ENCODE measurements at places on chromosomes 1 and 21.

DNA sequence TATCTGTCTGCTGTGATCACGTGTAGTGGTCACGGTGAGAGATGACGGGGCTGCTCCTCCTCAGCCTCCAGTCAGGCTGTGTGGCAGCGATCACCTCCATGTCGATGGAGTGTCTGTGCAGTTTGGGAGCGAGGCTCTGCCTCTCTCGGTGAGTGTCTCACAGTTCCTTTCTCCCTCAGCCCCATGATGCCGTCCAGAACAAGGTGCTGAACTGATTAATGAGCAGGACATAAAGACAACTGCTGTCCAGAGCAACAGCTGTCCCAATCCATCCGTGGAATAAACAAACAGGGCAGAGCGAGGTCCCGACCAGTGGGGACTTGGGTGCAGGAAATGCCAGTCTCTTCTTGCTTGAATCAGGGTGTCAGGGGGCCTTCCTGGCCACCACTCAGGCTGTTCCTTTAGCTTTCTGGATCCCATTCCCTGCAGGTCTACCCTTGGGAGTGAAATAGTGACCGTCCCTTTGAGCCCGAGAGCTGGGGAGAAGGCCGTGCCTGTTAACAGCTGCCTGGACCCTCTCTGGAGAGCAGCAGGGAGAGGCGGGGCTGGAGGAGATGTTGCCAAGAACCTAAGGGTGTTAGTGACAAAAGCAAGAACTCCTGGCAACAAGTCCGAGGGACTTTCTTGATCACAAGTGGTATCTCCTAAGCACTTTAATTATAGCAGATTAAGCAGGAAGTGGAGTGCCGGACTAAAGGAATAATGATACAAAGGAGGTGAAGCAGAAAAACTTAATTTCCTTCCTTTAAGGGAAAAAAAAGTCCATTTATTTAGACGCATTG lies 443.9 kb downstream of the KIF26B start:
- no peak for DNase-seq

- DNase-seq, result no peak
Observed at GRCh38 chr1:170376801-170377385, 155.1 kb upstream of the GORAB start.

DNA sequence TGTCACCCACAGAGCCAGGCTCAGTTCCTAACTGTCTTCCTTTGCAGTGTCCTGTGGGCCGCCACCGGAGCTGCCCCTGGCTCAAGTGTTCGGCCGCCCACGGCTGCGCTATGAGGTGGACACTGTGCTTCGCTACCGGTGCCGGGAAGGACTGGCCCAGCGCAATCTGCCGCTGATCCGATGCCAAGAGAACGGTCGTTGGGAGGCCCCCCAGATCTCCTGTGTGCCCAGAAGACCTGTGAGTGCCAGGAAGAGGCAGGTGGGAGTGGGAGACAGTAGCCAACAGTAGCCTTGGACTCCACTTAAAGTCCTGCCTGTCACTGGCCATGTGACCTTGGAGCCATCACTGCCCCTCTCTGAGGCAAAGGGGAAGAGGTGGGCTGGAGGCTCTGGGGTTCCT lies 16.6 kb downstream of the BCAN start:
- DNase-seq, result no peak

DNA sequence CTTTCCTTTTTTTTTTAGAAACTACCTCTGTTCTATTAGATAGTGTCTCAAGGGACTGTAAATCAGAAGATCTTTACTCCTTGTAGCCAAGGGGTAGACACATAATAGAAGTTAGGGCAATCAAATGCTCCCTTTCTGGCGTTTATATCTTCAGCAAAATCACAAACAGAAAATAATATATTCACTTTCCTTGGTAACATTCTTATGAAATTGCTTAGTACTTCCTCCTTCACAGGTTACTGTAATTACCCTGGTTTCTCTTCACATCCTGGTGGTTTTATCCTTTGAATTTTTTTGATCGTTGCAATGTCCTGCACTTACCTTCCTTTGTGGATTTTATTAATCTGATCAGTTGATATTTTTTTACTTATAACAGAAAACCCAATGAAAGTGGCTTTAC lies 1064.9 kb downstream of the NCAM2 start:
- no peak for DNase-seq

GRCh38 chr1:193827516-193827915 lies 641.1 kb upstream of the B3GALT2 start:
- no peak for DNase-seq

GRCh38 chr1:61202854-61203598 lies 120.7 kb downstream of the NFIA start:
- no peak for DNase-seq

DNA sequence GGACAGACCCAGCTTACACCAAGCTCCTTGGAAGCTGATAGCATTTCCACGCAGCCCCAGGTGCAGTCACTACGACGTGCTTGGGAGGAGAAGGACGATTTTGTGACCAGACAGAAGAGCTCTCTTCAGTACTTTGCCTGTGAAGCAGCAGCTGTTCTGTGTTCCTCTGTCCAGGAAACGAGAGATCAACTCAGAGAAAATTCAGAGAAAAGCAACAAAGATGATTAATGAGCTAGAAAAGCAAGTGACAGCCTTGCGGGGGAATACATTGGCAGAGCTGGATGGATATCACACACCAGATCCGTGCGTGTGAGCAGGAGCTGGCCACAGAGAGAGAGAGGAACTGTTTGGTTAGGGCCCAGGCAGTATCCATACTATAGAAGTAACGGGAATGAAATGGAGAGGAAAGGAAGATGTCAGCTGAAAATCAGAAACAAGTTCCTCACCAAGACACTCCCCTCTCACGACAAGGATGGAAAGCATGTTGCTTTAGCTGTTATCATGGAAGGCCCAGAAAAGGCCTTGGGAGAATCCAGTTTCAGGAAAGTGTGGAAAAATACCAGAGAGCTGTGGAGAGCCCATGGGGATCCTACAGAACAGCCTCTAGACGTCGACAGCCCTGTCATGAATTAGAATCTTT lies 106.2 kb downstream of the TOMM20 start:
- DNase-seq, result no peak

GRCh38 chr1:92902406-92902744 lies 58.9 kb downstream of the DIPK1A start:
- DNase-seq, result no peak

- DNase-seq, result no peak
Observed at GRCh38 chr1:80072563-80072962, 1066.0 kb upstream of the ADGRL4 start.

- no peak for DNase-seq
Observed at GRCh38 chr1:111474106-111474505, 322 bp downstream of the C1orf162 start.

DNA sequence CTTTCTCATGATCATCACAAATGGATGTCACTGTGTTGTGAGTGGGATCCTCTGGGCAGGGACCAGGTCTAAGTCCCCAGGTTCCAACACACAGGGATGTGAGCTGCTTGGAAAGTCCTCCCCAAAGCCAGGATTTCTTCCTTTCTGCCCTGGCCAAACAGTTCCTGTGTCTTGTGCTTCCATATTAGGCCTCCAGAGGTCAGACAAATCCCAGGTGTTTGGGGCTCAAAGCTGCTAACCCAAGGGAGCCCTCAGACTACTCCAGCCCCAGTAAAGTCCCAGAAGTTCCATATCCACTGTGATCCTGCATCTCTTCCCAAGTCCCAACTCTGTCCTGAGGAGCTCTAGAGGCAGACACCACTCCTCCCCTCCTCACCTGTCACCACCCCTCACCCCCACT lies 27.7 kb upstream of the MAGOH start:
- no peak for DNase-seq

DNA sequence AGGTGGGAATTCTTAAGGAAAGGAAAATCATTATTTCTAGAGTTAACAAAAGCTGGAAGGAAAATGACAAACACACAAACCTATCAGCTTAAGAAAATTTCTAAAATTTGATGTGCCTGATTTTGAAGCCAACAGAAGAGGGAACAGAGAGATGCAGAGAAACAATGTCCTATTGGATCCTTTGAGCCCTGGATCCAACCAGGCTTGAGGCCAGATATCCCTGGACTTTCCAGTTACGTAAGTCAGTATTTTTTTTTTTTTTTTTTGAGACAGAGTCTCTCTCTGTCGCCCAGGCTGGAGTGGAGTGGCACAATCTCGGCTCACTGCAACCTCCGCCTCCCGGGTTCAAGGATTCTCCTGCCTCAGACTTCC lies 648.9 kb downstream of the KIF26B start:
- no peak for DNase-seq

DNA sequence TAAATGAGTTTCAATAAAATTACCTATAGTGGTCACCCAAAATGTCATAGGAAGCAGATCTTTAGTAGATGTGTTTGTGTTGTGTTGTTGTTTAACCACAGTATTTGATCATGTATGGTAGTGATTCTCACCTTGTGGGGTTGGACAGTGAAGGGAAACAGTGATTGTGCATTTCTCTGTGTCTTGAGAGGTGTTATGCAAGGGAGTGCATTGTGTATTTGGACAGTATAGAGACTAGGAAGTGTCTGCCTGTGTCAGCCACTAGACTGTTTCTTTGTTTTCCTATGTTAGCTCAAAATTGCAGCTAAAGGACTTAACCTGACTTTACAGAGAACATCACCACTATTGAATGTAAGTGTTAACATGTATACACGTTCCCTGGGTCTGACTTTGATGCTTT lies 6.0 kb downstream of the RGS2 start:
- DNase-seq, result no peak

DNA sequence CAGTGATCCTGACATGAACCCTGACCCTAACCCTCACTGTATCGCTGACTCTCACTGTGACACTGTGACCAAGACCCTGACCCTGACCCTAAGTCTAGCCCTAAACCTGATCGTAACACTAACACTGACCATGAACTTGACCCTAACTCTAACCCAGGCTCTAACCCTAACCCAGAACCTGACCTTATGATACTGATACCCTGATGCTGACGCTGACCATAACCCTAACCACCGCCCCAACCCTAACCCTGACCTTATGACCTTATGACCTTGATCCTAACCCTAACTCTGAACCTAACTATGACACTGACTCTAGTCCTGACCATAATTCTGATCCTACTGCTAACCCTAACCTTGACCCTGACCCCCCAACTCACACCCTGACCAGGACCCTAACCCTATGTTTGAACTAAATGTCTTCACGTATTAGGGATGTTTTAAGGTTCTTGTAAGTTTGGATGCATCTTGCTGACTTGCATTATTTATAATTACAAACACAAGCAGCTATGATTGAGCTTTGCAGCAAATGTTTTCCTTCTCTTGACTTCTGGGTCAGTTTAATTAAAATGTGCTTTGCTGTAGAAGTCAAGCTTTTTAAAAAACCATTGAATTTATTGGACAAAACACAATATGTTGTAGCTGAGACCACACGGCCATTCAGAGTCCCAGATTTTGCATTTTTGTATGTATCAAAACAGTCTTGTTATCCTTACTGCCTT lies 23.9 kb upstream of the PRSS38 start:
- DNase-seq, result no peak

DNA sequence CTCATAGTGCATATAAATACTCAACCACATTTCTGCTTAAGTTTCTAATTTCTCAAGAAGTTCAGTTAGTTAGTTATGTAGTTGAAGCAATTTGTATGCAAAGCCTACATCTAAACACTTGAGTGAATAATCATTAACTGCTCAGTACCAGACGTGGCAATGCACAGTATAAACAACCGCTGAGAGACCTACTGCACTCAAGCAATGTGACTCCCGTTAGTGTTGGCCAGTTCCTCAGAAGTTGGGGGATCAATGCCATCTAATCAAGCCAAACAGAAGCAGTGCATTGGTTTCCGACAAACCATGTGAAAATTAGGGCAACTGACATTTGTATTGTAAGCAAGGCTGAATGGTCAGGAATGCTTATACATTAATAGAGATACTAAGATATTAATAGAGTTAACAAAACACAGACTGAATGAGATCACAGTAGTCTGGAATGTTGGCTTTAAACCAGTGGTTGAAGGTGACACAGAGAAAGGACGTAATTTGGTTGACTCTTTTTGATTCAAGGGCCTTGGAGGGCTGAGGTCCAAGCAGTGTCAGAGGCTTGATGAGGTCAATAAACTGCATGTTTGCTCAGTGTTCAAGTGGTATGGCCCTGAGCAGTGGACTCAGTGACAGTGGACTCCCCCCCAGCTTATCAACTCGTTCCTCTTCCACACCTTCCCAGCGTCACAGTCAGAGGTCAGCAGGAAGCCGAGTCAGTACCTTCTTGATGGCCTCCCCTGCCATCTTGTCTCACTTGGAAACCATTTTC lies 255.5 kb downstream of the CTH start:
- no peak for DNase-seq

DNA sequence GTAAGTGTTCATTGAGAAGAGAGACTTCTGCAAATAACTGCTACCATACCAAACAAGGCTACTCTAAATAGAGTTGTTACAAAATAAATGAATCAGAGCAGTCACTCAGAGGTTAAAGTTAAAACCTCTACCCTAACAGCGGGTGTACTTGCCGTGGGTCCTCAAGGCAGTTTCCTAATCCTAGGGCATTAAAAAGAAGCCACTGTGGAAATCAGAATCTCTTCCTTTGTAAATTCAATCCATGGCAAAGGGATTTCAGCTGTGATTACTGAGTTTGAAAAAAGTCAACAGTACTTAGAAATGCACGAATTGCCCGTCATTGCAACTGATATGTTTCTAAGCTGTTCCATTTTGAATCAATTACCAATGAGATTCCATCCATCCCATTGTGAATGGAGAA lies 13.5 kb downstream of the TBX15 start:
- DNase-seq, result no peak

- DNase-seq, result no peak
Observed at GRCh38 chr21:39660191-39660980, 47.6 kb downstream of the B3GALT5 start.

DNA sequence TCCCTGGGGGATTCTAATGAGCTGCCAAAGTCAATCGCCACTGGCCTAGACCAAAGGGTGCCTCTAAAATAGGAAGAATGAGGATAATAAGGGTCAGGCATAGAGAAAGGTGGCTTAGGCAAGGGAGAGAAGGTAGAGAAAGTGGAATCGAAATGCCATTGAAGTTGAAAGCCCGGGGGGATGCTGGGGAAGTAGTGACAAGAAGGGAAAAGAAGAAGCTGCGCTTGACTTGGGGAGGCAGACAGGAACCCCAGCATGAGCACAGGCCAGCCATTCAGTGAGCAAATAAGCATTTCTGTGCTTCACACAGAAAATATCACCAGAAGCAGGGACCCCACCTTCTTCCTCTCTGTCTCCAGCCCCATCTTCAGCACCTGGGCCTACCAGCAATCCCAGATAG lies 1.5 kb downstream of the CD2 start:
- no peak for DNase-seq

DNA sequence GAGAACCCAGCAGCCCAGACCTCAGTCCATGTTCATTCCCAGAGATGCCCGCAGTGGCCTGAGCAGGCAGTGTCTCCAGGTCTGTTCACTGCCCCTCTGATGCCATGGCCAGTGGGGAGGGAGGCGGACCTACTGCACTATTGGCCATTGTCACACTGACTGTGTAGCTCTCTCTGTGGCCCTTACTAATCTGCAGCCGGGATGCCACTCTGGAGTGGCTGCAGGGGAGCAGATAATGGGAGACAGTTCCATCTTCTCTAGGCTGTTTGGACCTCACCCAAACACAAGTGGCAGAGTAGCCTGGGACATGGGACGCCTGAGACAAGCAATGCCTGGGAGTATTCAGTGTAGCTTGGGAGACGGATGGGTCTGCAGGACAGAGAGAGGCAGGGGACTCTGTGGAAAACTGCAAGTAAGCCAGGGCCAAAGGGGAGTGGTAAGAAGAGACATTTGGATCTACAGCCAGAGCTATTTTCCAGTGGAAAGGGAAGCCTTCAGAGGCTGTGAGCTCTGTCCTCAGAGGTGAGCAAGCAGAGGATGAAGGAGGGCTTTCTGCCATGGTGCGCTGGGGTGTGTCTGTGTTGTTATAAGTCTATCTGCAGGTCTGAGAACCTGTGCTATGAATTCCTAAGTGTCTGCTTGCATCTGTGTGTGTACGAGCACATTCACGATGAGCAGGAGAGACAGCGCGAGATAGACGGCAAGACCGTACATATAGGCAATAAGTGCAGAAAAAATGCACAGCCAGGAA lies 26.7 kb downstream of the DMBX1 start:
- DNase-seq, result no peak
